CD4-positive, alpha-beta T cell treated with Interleukin-4 for 1 hour (primary cell): ENCODE measurements at places on chromosomes 5 and 9.
A peak's percentile ranks its signal among the peaks of the same experiment; 100 is the strongest.

DNA sequence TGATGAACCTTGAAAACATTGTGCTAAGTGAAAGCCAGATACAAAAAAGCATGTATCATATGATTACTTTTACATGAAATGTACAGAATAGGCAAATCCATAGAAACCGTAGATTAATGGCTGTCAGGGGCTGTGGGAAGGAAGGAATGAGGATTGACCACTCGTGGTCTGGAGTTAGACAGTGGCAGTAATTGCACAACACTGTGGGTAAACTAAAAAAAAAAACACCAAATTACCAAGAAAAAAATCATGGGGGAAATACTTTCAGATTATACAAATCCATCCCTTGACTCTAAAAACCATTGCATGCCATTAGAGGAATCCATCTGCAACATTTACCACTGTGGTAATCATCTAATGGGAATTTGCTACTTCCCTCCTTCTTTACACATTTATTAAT is 140.0 kb downstream of the SIL1 start:
- DNase-seq = no peak

- no peak for DNase-seq
Observed at GRCh38 chr9:6640268-6641051, 5.1 kb downstream of the GLDC start.

DNA sequence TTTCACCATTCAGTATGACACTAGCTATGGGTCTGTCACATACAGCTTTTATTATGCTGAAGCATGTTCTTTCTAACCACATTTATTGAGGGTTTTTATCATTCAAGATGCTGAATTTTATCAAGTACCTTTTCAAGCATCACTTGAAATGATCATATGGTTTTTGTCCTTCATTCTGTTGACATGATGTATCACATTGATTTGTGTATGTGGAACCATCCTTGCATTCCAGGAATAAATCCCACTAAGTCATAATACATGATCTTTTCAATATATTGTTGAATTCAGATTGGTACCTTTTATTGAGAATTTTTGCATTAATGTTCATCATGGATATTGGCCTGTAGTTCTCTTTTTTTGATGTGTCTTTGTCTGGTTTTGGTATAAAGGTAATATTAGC is 317.4 kb downstream of the NNT start:
- DNase-seq = no peak

DNA sequence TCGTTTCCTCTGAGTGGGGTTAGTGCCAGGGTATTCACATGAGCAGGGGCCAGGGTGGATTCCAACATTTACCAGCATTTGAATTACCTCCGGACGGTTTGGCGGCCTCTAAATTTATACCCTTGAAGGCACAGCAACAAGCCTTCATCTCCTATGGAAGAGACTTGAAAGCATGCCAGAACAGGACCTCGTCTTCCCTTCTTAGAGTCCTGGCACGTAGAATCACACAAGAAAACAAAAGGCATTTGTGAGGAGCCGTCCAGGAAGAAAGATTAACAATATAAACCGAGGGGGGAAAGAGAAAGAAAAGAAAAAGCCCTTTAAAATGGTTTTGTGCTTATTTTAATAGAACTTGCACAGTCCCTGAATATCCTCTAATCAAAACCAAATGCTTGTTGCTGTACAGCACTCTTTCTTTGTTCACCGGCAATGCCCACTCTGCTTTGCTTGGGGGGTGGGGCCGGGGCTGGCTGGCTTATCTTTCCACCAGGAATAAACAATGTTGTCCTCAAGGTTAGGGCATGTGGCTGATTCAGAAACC is 575.8 kb upstream of the ZNF462 start:
- DNase-seq = no peak

- peak; percentile 48 for DNase-seq
Observed at GRCh38 chr5:76351577-76351976, 51.5 kb upstream of the IQGAP2 start.

GRCh38 chr5:157963761-157964160 is 104.8 kb upstream of the CLINT1 start:
- DNase-seq = no peak

- DNase-seq = no peak
Observed at GRCh38 chr5:170305016-170305645, 7.6 kb upstream of the LCP2 start.

GRCh38 chr5:168324859-168325630 is 33.6 kb downstream of the WWC1 start:
- DNase-seq = no peak

DNA sequence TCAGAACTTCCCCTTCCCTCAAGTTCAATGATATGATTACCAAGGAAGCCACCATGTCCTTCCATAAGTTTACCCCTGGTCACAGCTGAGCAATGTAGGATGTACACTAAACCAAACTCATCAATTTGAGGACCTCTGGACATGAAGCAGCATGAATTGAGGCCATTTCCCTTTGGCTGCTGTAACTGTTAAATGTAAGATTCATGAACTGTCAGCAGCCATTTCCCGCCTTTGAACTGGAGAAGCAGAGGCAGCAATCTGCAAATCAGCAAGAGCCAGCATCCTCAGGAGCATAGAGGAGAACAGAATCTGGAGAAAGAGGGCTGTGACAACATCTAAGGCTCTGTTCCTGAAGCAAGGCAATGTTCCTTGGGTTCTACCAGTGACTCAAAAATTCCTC is 104.3 kb upstream of the PTGER4 start:
- DNase-seq = no peak

DNA sequence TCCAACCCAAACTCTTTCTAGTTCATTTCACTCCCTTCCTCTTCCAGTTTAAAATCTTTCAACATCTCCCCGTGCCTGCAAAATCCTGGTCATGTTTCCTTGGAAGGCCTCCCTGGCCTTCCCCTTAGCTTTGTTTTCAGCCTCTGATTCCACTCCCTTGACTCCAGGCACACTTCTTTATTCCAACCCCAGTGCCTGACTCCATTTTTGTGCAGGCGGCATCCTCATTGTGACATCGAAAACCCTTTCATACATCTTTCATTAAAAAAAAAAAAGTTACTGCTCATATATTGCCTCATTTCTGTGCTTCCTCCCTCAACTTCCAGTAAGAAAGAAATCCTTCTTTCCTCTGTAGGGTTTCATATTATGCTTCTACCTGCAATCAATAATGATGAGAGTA is 7.1 kb upstream of the TNFSF8 start:
- peak; percentile 27 for DNase-seq
